ENCODE measurements at places on chromosomes 6 and 20.

- DNase-seq, result no peak
These were observed 62.8 kb downstream of the LY86 start for GRCh38 chr6:6651335-6651734.

DNA sequence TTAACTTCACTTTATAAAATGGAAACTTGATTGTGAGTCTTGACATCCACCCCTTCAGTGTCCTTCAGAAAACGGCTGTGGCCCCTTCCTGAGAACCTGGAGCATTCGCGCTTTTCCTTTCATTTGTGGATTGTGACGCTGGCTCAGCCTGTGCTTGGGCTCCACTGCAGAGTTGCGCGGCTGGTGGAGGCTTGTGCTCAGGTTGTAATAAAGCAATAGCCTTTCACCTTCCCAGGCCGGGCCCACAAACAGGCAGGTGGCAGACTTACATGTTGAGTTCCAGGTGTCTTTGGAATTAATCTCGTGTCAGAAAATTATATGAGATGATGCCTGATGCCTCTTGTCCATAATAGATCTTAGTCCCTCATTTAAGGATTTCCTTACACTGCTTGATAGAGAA lies 199.9 kb downstream of the CDH4 start:
- no peak for DNase-seq

DNA sequence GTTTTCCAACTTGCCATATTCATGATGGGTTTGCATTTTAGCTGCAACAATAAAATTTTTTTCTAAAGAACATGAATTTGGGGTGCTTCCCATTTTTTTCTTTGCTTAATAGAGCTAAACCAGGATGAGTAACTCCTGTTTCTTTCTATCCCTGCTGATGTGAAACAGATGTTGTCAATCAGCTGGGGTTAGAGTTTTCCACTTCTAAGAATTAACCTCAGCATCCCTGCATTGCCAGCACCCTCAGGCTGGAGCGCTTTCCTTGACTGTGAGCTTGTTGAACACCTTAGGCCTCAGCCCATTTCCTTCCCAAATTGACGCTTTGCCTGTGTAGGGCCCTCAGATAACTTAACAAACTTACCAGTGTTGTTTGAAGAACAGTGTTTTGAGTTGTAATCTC lies 74.5 kb downstream of the PTPN1 start:
- DNase-seq, result no peak

- no peak for DNase-seq
These were observed 73.0 kb downstream of the PDSS2 start for GRCh38 chr6:107386340-107386739.

GRCh38 chr6:47734831-47735481 lies 36.6 kb downstream of the ADGRF4 start:
- DNase-seq, result no peak

- DNase-seq, result no peak
These were observed 360.9 kb downstream of the BCKDHB start for GRCh38 chr6:80467408-80467807.

- DNase-seq, result no peak
These were observed 181.2 kb upstream of the PMEPA1 start for GRCh38 chr20:57891014-57891413.

DNA sequence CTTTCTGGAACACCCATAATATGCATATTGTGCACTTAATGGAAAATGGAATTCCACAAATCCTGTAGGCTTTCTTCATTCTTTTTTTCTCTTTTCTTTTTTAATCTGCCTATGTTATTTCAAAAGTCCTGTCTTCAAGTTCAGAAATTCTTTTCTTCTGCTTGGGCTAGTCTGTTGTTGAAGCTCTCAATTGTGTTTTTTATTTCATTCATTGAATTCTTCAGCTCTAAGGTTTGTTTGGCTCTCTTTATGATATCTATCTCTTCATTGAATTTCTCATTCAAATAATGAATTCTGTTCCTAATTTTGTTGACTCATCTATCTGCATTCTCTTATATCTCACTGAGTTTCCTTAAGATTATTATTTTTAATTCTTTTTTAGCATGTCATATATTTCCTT lies 10.1 kb downstream of the SPINT4 start:
- DNase-seq, result no peak

- DNase-seq, result no peak
These were observed 87.8 kb upstream of the SIRPA start for GRCh38 chr20:1807394-1807793.

- no peak for DNase-seq
These were observed 14.9 kb downstream of the NEDD9 start for GRCh38 chr6:11217360-11218101.

DNA sequence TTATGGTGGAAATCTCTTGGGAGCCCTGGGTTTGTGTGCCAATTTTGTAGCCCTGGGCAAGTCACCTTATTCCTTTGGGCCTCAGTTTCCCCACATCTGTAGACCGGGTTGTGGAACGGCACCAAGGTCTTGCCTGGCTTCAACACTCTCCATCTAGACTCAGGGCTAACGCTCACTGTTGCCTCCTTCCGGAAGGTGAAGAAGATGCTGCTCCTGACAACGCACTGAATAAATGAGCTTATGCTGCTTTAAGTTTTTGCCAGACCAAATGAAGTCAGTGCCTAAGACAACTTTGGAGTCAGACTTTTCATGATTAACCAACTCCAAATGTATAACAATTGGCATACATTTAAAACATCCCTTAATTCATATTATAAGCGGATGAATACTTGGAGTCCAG lies 53.1 kb downstream of the PSMG4 start:
- no peak for DNase-seq

GRCh38 chr6:24493945-24494820 lies 586 bp upstream of the ALDH5A1 start:
- no peak for DNase-seq

DNA sequence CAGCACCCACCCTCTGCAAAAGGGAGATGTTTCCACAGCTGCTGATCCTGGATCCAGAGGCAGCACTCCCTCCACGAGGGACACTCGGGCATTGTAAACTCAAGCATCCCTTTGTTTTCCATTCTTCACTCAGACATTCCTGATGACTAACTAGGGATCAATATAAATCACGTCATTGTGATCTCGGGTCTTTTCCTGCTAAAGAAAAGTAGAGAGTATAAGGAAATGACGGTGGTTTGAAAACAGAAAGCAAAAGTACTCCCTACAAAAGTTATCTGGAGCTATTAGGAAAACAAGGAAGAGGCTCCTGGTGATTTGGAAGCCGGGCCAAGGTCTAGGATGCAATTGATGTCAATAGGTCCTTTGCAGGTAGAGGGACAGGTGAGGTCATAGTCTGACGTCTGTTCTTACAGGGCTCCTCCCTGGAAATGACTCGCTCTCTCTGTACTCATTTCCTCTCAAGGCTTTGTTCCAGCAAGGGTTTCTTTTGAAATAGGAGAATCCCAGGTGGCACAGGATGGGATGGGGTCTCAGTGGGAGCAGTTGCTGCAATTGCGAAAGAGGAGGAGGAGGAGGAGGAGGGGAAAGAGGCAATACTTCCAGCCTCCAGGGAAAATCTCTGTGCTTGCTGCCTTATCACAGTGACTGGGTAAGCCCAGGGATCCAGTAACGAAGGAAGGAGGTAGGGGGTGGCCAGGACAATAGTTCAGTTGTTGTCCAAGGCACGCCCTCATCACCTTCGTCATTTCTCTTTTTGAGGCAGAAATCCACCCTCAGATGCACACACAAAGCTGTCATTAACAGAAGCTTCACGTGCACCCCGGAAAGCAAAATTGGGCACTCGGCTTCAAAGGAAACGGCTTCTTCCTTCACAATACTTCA lies 222.8 kb downstream of the LY86 start:
- DNase-seq, result no peak

DNA sequence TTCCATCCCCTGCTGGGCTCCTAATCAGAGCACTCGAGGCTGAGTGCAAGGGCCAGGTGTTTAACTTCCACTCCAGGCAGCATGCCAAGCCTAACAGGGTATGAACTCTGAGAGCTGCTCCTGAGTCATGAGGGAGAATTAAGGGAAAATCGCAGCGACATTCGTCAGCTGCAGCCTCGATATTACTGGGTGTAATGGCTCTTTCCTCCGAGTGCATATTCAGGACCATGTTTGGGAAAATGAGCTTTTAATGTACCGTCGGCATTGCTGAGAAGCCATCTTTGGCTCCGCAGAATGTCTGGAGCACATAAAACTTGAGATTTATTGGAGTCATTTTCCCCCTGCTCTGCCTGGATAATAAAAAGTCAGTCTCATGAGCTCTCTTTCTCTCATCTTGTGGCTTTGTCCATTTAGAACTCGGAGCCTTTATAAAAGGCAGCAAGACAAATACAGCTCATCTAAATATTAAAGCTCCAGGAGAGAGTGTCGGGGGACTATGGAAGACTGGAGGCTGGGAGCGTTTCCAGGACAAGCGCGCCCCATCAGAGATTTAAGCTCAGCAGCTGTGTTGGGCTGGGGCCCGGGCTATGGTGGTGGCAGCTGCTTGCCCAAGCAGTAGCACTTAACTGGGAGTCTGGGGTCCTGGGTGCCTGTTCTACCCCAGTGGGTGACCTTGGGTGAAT lies 103.7 kb downstream of the TOX2 start:
- no peak for DNase-seq

GRCh38 chr6:108995296-108995695 lies 99.3 kb downstream of the SESN1 start:
- no peak for DNase-seq

- no peak for DNase-seq
These were observed 48.9 kb downstream of the PRDM1 start for GRCh38 chr6:106134906-106135634.

- DNase-seq, result no peak
These were observed 48.2 kb upstream of the AKAP12 start for GRCh38 chr6:151191527-151191926.

GRCh38 chr6:142322504-142323198 lies 20.8 kb downstream of the ADGRG6 start:
- DNase-seq, result no peak
